ENCODE measurements at places on chromosomes 5 and 9. TPM values are rescaled to one million over a fixed set of nuclear protein-coding genes. Genes with fewer than 3 reads are reported as not detected.
A peak's percentile ranks its signal among the peaks of the same experiment; 100 is the strongest.

DNA sequence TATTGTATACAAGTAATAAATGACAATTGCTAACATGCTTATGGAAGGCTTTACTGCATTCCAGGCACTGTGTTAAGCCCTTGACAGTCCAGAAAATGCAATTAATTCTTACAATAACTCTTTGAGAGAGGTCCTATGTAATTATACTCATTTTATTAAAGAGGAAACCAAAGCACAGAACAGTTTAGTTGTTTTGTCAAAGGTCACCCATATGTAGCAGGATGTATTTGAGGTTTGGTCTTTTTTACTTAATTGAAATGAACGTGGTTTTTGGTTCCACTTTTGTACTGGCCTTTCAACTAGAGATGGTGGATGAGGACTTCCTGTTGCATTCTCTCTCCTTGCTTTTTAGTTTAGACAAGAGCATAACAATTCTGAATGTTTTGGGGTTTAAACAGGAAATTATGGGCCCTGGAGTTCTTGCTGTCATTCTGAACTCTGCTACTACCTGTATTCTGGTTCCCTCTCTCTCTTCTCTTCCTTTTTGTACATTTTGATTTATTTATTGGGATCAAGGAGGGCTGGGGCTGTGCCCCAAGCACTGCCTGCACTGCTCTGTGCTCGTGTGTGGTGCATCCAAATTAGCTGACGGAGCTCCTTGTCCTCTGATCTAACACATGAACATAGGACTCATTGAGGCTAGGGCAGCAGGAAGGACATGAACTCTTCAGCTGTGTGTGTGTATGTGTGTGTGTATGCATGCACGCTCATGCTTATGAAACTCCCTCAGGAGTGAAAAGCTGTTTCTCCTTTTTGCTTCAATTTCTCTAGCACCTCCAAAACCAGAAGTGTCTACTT lies 47.4 kb downstream of the SLC28A3 start:
- no peak for DNase-seq

- no peak for DNase-seq
Observed at GRCh38 chr5:160311491-160312133, 752 bp downstream of the CCNJL start.

DNA sequence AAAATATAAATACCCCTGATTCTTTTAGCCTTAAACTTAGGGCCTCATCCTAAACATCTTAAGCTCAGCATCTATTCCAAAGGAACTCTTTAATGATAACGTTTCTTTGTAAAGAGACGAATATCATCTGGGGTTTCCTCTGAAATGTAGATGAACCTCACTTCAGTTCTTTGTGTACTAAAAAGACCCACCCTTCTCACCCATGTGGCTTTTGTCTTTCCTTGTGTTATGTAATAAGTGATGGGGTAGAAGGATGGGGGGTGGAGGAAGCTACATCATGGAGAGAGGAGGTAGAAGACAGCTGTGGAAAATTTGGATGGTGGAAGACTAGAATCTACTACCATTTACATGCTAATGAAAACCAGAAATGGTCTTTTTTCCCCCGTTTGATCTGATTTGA lies 111.0 kb downstream of the NDUFS4 start:
- no peak for DNase-seq

Gene PKD2L2
- not detected for total RNA-seq

Gene CTNND2
- total RNA-seq = 2.9 TPM

- no peak for DNase-seq
Observed at GRCh38 chr5:137097203-137097602, 401.9 kb downstream of the SPOCK1 start.

DNA sequence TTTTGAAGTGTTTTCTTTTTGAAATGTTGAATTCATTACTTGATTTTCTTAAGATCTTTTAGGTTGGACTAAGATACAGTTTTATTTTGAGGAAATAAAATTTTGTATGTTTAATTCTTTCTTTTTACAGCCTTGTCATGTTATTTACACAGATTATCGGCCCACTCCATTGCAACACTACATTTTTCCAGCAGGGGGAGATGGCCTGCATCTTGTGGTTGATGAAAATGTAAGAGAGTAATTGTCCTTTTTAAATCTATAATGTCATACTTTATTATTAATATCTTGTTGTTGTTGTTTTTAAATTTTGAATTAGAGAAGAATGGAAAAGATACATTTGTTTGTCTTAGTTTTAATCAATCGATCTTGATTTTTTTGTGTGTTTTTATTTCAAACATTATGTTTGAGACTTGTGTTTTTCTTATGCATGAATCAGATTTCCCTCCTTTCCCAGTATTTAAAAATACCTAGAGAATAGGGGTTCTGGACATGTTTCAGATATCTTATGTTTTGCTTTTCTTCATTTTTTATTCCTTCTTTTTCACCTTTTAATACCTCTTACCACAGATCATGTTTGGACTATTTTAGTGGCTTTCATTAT lies 36.7 kb downstream of the MTREX start:
- DNase-seq = peak; percentile 62

DNA sequence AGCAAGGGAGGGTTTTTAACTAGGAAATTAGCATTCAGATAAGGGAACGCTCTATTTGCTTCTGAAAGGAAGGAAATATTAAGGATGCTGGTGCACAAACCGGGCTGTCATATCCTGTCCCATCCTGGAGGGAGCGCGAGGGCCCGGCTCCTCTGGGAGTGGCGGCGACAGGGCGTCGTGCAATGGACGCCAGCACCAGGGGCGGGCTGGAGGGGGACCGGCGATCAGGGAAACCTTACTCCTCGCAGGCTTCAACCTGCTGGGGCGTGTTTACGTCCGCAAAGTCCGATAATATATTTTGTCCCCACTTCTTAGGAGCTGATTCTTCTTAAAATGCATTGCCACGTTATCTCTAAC lies 197.1 kb upstream of the TBCA start:
- DNase-seq = no peak

Gene GPX3
- 494 TPM for total RNA-seq

DNA sequence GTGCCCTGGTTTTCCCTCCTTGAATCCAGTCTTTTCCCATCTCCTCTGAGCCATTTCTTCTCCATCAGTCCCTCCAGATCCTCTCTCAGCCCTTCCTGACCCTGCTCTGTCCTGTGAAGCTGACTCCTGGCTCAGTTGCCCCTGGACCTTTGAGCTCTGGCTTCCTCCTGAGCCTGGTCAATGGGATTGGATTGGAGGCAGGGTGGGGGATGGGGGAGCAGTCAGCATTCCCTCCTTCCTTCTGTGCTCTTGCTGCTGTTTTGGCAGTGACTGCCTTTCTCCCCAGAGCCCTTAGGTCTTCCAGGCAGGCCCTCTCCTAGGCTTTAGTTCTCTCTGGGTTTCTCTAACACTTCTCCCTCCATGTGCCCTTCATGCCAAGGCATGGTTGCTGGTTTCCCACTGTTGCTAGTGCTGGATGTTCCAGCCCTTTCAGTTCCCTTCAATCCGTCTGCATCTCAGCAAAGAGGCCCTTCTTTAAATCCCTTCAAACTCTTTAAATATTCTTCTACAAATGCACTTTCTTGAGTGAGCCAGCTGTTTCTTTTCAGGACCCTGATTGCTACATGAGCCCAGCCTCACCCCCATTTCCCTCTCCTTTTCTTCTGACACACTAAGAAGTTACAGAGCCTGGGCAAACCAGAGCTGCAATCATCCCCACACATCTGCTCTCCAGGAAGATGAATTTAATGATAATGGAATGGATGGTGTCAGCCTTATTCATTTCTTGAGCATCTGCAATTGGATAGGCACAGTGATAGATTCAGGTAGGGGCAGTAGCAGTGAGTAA lies 2.2 kb downstream of the TNFSF15 start:
- DNase-seq = no peak

DNA sequence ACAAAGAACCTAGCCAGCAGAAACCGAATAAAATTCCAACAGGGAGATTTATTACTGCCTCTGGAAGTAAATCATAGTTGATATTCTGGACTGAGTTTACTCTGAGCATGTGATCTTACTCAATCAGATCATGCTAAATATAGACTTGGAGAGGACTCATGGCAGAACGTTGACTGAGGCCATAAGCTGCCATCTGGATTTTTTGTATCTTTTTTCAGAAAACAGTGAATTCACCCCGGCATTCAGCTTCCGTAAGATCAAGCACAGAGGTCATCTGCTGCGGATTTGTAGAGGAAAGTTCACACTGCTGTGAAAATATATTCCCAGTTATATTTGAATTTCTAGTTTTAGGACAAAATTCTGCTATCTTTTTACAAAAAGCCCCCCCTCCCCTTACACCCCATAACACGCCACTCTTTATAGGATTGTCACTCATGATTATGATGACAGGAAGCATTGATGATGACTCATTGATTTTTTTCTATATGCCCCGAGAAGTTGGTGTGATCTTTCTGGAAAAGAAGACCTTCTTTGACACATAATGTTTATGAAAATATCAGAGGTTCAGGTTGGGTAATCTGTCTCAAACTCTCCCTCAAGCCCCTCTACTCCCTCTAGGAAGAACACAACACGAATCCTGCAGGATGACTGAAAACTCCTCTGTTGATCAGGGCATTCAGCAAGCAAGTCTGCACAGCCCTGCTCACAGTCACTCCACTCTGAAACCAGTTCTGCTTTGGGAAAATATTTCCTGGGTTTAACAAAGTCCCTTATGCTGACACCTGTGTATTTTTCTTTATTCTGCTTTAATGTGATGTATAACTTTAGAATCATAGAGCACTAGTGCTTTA lies 70.8 kb downstream of the NXNL2 start:
- DNase-seq = no peak

Gene TTLL11
- total RNA-seq = 9.7 TPM

Gene SLC6A18
- not detected for total RNA-seq

Gene NR4A3
- 0.98 TPM for total RNA-seq

Gene PNPLA7
- total RNA-seq = 29.1 TPM

- DNase-seq = no peak
Observed at GRCh38 chr5:148446611-148447010, 62.9 kb downstream of the FBXO38 start.

- DNase-seq = no peak
Observed at GRCh38 chr9:132740526-132741309, 70.5 kb downstream of the GTF3C4 start.

DNA sequence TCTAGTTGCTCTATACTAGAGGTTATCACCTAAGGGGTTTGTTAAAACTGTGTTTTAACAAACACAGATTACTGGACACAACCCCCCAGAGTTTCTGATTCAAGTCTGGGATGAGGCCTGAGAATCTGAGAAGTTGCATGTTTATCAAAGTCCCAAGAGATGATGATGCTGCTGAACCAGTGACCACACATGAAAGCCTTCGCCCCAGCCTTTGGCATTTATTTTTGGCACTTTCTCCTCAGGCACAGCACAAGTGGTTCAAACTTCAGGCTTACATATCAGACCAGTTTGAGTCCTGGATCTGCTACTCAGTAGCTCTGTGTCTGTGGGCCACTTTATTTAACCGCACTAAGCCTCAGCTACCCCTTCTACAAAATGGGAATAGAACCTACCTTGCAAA lies 407.2 kb upstream of the PIK3R1 start:
- DNase-seq = no peak

DNA sequence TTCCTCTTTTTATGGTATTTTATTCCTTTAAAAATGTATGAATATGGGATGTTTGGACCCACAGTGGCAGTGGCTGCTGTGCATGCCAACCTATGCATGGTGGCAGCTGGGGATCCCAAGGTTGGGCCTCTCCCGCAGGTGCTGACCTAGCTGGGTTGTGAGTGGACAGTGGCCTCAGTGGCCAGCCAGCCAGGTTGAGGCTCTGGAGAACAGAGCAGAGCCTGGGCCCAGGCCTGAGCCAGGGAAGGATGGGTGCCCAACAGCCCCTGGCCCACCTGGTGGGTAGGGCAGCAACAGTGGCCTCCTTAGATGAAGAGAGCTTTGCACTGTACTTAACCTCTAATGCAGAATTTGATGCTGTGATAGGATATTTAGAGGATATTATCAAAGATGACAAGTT lies 624.8 kb downstream of the CHSY3 start:
- DNase-seq = no peak

DNA sequence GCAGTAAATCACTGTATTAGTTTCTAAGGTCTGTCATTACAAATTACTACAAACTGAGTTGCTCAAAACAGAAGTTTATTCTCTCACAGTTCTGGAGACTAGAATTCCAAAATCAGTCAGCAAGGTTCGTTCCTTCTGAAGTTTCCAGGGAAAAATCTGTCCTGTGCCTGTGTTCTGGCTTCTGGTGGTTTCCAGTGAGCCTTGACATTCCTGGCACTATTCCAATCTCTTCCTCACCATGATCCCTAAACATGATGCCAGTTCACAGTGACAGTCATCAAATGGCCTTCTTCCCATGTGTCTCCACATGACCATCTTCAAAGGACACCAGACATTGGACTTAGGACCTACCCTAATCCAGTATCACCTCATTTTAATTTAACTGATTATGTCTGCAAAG lies 351.4 kb downstream of the PLK2 start:
- no peak for DNase-seq

GRCh38 chr5:53555160-53555559 lies 5.3 kb upstream of the NDUFS4 start:
- DNase-seq = no peak

DNA sequence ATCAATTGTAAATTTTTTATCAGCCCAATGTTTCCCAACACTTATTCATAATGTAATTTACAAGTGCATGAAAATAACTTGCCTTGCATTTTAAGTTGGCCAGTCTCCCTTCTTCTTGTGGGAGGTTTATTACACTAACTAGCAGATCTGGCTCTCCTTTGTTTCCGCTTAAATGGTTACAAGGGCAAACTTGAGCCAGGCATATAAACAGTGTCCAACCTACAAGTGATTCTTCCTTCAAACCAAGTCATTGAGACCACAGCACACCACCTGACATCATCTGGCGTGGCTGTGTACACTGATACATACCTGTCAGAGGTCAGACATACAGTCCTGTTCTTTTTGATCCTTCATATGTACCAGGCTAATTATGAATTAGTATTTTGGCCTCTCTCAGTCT lies 80.1 kb downstream of the ALDH1A1 start:
- DNase-seq = no peak

Gene ANKRD18A
- total RNA-seq = 6.4 TPM

- no peak for DNase-seq
Observed at GRCh38 chr9:137123468-137123837, 8.9 kb upstream of the DPP7 start.

- peak; percentile 96 for DNase-seq
Observed at GRCh38 chr5:36507332-36507952, 99.0 kb upstream of the SLC1A3 start.

DNA sequence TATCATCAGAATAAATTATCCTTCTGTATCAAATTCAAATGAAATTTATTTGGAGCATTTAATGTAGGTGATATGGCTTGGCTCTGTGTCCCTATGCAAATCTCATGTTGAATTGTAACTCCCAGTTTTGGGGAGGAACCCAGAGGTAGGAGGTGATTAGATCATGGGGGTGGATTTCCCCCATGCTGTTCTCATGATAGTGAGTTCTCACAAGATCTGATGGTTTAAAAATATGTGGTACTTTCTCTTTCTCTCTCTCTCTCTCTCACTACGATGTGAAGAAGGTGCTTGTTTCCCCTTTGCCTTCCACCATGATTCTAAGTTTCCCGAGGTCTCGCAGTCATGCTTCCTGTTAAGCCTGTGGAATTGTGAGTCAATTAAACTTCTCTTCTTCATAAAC lies 678.4 kb upstream of the RGMB start:
- DNase-seq = no peak

- no peak for DNase-seq
Observed at GRCh38 chr9:105963343-105964099, 269.2 kb downstream of the TMEM38B start.

Measured in lower leg skin (tissue), 4 donors.